Aorta (tissue), 5 donors: ENCODE measurements at places on chromosomes 13 and 19.

DNA sequence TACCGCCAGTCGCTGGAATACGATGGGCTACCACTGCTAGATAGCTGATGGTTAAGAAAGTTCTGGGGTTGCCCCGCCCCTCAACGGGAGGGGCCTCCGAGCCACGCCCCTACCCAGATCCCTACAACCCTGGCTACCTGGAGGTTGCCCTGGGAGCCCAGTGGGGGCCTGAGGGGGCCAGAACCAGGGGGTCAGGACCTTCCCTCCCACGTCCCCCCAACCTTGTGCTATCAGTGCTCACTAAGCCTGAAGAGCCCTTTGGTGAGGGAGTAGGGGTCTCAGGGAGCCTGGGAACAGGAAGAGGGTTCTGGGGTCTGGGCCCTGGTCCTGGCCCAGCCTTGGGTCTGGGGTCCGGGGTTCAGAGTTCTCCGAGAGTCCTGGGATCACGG, 8.9 kb downstream of the OCEL1 start:
- DNase-seq, result no peak

GRCh38 chr19:45424191-45425058, 708 bp upstream of the ERCC1 start:
- DNase-seq, result peak; percentile 94

- DNase-seq, result no peak
Observed at GRCh38 chr13:47220453-47221140, 323.7 kb upstream of the HTR2A start.

DNA sequence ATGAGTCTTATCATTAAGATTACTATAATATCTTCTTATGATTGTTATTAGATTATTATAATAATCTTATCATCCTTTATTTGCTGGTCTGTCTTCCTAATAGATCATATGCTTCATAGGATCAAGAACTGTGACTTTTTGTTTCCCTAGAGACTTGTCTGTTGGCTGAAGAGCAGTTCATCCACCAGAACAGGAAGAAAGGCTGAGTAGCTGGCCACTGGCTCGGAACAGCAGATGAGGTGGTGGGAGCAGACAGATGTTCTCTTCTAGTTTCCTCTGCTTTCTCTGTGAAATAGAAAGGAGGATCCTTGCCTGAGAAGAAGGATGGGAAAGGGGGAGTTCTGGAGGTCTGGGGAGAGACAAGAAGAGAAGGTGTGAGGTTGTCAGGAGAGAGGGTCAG, 120.0 kb downstream of the CCNA1 start:
- DNase-seq, result no peak

GRCh38 chr13:95642999-95643398, 1.5 kb downstream of the DZIP1 start:
- DNase-seq, result no peak

GRCh38 chr13:41565216-41565615, 107.9 kb downstream of the RGCC start:
- DNase-seq, result no peak

DNA sequence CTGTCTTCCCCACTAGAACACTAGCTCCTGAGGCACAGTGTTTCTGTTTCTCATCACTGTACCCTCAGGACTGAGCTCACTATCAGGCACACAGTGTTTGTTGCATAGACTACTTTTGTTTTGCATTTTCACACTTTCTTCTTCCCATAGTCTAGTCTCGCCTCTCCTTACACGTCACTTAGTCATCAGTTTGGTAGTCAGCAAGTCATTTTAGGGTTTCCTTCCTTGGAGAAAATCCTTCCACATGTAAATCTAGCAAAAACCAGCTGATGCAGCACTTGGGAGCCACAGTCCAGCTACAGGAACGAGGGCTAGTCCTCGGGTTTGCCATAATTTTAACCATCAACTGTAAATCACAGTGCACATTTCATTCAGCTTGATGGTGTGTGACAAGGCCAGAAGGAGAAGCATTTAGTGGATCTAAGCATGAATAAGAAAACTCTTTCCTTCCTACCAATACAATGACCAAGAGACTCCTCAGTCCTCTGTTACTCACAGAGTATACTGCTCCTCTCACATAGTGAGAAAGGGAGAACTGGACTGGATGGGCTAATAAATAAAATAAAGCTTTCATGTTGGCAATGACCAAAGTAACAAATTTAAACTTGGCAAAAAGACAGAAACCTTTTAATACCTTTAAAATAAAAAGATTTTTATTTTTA, 221.0 kb downstream of the KLF12 start:
- no peak for DNase-seq

GRCh38 chr19:5674714-5675113, 5.6 kb downstream of the MICOS13 start:
- DNase-seq, result no peak

GRCh38 chr19:44803442-44804428, 5.2 kb upstream of the BCAM start:
- no peak for DNase-seq

GRCh38 chr19:20162821-20163220, 4.2 kb upstream of the ZNF486 start:
- no peak for DNase-seq

GRCh38 chr13:94764576-94765321, 52.4 kb upstream of the SOX21 start:
- DNase-seq, result no peak

DNA sequence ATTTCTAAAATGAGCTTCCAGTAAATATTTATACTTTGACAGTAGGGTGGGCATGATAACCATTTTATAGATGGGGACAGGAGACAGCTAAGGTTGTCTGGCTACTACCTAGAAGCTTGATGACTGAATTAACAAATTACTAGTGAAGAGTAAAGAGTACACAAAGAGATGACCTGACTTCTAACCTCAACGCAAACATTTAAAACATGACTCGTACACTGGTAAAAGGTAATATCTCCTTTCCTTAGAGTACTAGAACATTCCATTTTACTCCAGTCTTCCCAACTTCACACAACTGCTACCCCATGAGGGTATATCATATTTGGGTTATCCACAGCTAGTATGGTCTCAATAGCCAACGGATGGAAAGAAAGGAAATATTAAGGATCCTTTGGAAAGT, 258.9 kb downstream of the FOXO1 start:
- no peak for DNase-seq

GRCh38 chr19:6076675-6077463, 33.4 kb downstream of the RFX2 start:
- DNase-seq, result no peak

DNA sequence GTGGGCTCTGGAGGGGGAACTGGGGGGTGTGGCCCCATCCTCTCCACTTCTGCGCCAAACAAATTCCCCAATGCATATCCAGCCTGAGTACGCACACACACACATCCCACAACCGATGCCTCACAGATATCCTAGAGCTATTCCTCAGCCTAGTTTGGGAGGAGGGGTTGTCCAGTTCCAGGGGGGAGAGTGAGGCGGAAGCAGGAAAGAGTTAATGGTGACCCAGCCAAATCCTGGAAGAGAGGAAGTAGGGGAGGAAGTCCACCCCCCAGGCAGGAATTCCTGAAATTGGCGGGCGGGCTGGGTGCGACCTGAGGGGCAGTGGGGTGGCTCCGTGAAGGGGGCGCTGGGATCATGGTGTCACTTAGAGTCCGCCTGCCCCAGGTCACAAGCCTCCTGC, 897 bp downstream of the GPR4 start:
- DNase-seq, result no peak

DNA sequence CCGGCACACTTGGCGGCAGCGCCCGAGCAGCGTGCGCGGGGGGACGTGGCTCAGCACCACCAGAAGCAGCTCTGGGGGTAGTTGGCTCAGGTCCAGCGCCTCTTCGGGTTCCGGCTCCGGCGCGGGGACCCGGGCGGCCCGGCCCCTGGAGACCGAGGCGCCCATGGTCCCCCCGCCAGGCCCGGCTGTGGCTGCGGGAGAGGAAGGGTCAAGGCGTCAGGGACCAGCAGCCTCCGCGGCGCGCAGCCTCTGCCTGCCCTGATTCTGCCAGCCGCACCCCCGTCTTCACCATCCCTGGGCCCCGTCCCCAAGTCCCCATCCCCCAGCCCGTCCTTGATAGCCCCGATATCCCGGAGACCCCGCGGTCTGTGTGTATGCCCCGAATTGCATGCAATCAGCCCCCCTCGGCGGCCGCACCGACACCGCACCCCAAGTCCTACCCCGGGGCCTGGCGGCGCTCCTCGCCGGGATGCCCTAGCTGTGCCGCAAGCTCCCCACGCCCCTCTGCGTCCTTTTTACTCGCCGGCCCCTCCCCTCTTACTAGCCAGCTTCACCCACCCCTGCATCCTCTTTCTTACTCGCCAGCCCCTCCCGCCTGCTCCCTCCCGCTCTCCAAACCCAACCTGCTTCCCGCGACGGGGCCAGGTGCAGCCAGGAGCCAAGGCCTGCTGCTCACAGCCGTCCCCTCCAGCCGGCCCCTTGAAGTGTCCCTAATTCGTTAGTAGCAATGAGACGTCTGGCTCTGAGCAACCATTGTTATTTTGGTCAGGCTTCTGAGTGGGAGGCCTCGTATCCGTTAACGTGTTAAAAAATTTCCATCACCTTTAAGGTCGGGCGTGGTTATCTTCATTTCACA, at the start of gene FBXO27:
TSS of gene FBXO27 (minus strand) at position 487 of the 856 bp plus-strand sequence. CDS start at position 165, 322 bp downstream.
- peak; percentile 55 for DNase-seq

- DNase-seq, result peak; percentile 1
Observed at GRCh38 chr19:29854033-29854432, 42.2 kb downstream of the CCNE1 start.

DNA sequence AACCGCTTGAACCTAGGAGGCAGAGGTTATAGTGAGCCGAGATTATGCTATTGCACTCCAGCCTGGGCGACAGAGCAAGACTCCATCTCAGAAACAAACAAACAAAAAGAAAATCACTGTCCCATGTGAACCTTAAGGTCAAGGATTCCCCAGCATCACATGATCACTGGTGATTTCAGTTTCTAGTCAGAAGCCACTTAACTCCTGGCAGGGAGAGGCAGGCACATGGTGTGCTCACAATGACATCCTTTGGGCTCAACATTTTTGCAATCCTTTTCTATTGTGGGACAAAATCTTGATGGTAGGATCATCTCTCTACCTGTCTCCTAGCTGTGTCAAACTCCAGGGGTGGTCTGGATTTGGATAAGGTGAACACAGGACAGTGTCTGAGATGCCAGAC, 12.1 kb downstream of the AKAP8 start:
- no peak for DNase-seq

DNA sequence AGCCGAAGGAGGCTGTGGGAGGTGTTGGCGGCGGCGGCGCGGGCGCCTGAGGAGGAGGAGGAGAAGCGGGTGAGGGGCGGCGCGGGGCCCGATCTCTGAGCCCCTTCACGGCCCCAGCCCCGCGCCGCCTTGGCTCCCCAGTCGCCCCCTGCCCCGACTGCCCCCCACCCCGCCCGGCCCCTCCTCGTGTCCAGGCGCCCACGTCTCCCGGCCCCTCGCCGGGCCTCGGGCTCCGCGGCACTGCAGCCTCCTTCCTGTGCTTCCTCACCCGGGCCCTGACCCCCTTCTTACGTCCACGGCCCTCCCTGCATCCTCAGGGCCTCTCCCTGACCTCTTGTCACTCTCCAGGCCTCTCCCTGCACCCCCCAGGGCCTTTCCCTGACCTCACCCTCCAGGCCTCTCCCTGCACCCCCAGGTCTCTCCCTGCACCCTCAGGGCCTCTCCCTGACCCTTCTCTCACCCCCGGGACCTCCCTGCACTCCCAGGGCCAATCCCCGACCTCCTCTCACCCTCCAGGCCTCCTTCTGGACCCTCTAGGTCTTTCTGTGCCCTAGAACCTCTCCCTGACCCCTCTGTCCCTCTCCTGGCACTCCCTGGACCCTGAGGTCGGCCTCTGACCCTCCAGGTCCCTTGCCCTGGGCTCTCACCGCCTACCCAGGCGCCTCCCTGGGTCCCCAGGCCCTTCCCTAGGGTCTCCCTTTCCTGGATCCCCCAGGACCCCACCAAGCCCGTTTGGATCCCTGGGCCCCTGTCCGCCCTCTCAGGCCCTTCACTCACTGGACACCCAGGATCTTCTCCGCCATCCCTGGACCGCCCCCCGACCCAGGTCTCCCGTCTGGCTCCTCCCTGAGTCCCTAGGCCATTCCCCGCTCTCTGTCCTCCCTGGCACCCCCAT, 460 bp downstream of the KMT5C start:
- no peak for DNase-seq

- no peak for DNase-seq
Observed at GRCh38 chr13:107838588-107839161, 376.7 kb downstream of the LIG4 start.

DNA sequence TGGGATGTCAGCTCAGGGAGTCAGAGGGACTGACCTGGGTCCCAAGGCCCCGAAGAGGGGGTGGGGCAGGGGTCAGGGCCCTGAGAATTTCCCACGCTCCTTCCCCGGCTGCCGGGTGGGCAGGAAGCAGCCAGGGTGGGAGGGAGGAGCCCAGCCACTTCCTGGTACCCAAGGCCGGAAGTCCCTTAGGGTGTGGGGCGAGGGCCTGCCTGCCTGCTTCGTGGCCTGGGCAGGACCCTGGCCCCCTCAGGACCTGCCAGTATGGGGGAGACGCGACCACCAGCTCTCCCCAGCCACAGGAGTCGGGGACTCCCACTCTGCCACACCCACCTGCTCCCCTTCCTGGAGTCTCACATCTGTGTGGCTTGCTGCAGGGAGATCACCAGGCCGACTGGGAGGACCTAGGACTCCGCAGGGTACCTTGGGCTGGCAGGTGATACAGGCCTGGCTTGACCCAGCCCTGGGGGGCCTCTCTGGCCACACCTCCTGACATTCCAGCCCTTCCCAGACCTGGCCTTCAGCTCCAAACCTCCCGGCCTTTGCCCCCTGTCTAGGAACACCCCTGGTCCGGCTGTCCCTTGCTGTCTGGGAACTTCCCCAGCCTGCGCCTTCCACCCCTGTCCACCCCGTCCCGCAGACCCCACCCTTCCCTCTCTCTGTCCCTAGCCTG, 9.8 kb upstream of the CIRBP start:
- DNase-seq, result no peak

GRCh38 chr13:110531100-110531499, 30.4 kb downstream of the RAB20 start:
- DNase-seq, result no peak

- no peak for DNase-seq
Observed at GRCh38 chr19:45467115-45467455, 711 bp upstream of the FOSB start.

DNA sequence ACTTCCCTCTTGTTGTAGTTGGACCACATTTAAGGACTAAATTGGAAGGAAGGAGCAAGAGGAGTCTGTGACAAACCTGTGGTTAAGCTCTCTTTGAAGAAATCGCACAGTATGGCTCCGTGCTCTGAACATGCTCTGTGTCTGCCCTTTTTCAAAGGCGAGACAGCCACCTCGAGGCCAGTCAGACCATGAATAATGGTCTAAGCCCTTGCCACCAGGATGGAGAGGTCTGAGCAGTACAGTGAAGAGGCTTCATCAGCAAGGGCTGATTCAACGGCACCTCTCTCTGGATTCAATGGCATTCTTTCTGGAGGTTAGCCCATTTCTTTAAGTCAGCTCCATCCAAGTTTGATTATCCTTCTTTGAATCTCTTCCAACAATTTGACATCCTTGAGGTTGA, 30.9 kb downstream of the FAM216B start:
- no peak for DNase-seq
